Lung microvascular endothelial cell (primary cell): ENCODE measurements at places on chromosomes 5 and 9. TPM values are rescaled to one million over a fixed set of nuclear protein-coding genes. Genes with fewer than 3 reads are reported as not detected.

DNA sequence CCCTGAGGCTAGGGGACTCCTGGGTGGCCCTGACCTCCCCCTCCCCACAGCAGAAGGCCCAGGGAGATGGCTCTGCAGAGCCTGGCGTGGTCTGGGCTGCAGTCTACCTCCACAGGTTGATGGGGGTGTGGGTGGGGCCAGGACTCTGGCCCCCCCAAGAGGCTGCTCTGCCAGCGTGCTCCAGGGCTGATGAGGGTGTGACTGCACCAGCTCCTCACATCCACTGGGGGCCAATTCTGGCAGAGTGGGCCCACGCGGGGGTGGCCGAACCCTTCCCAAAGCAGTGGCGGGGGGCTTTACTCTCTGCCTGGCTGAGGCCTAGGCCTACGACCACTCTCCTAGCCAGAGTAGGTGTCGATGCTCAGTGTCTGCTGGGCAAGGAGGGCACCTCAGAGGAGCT, 28.0 kb upstream of the UBAC1 start:
- DNase-seq: no peak

DNA sequence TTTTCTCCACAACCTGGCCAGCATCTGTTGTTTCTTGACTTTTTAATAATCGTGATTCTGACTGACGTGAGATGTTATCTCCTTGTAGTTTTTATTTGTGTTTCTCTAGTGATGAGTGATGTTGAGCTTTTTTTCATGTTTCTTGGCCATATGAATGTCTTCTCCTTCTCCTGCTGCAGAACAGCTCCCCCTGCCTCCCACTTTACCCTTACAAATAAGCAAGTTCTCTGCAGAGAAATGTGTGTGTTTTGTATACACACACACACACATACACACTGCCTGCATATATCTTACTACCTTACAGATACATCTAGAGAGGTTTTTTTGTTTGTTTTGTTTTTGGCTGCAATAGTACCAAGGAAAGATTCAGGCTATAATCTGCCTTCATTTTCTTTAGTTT, 88.7 kb upstream of the PHF24 start:
- peak; percentile 27 for DNase-seq

GRCh38 chr5:59917121-59917520, 23.6 kb upstream of the PDE4D start:
- DNase-seq: no peak

DNA sequence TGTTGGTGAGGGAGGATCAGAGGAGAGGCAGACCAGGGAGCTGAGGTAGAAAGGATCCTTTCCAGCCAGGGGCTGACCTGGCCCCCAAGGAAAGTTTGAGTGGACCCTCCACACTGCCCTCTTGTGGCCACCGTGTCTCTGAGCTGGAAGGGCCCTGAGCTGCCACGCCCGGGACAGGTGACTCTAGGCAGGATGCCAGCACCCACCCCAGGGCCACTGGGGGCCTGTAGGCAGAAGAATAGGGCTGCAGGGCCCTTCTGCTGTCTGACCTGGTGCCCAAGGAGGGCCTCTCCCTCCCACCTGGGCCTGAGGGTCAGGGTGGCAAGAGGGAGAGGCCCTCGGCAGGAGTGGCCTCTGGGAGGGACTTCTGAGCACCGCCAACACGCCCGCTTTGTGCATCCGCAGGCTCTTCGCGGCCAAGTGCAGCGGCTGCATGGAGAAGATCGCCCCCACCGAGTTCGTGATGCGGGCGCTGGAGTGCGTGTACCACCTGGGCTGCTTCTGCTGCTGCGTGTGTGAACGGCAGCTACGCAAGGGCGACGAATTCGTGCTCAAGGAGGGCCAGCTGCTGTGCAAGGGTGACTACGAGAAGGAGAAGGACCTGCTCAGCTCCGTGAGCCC, 76.8 kb downstream of the LMX1B start:
- DNase-seq: peak; percentile 52

- DNase-seq: peak; percentile 89
Measured at GRCh38 chr5:80516826-80517225, 28.9 kb downstream of the FAM151B start.

- no peak for DNase-seq
Measured at GRCh38 chr5:68367717-68368116, 152.2 kb downstream of the PIK3R1 start.

GRCh38 chr9:19411316-19411715, 2.5 kb downstream of the ACER2 start:
- peak; percentile 76 for DNase-seq

- DNase-seq: no peak
Measured at GRCh38 chr9:8564960-8565359, 765.4 kb upstream of the DMAC1 start.

GRCh38 chr5:2168601-2169429, 286.1 kb upstream of the IRX4 start:
- no peak for DNase-seq

DNA sequence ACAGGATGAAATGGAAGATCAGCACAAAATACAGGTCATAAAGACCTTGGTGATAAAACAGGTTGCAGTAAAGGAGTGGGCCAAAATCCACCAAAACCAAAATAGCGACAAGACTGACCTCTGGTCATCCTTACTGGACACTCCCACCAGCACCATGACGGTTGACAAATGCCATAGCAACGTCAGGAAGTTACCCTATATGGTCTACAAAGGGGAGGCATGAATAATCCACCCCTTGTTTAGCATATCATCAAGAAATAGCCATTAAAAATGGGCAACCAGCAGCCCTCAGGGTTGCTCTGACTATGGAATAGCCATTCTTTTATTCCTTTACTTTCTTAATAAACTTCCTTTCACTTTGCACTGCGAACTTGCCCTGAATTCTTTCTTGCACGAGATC, 6.0 kb upstream of the NDUFB6 start:
- DNase-seq: no peak

- no peak for DNase-seq
Measured at GRCh38 chr9:87603854-87604490, 106.3 kb downstream of the DAPK1 start.

DNA sequence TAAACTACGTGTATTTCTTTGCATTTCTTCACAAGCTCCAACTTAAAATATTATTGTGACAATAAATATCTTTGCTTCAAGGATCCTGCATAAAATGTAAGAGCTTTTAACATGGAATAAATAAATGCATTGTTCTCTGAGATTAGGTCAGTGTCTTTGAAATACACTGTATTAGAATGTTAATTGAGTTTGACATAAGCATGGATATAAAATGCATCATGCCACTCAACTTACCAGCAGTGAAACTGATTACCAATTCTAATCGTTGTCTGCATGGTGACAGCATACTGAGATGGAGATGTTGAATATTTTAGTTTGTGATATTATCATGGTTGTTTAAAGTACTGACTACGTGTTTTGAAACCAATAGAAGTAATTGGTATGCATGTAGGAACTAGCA, 555.3 kb upstream of the ZNF608 start:
- DNase-seq: no peak

DNA sequence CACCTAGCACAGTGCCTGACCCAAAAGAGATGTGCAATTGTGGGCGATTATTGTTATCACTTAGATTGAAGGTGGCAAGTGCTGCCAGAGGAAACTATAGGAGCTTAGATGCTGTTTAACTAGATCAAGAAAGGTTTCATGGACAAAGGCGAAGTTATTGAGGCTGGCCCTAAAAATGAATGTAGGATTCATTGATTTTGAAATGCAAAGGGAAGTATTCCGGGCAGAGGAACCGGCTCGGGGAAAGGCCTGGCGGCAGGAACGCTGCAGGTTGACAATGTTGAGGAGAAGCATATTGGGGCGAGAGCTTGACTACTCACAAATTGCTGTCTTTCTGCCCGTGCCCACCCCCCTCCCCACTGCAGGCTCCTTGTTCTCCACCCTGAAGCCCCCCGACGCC, 37.4 kb upstream of the TTC1 start:
- DNase-seq: no peak

DNA sequence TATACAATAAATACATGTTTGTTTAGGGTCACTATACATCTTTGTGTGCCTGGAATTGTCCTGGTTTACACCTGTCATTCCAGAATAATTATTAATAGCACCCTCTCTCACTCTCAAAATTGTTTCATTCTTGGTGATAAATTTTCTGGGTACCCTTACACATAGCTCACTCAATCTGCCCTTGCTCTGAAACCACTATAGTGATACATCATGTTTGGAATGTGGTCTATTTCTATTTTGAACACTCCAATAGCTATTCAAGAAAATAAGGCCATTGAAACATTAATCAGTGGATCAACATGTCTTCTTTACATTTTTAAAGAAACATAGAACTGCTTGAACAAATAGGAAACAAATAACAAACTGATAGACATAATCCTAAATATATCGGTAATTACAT, 158.7 kb downstream of the ARRDC3 start:
- no peak for DNase-seq

DNA sequence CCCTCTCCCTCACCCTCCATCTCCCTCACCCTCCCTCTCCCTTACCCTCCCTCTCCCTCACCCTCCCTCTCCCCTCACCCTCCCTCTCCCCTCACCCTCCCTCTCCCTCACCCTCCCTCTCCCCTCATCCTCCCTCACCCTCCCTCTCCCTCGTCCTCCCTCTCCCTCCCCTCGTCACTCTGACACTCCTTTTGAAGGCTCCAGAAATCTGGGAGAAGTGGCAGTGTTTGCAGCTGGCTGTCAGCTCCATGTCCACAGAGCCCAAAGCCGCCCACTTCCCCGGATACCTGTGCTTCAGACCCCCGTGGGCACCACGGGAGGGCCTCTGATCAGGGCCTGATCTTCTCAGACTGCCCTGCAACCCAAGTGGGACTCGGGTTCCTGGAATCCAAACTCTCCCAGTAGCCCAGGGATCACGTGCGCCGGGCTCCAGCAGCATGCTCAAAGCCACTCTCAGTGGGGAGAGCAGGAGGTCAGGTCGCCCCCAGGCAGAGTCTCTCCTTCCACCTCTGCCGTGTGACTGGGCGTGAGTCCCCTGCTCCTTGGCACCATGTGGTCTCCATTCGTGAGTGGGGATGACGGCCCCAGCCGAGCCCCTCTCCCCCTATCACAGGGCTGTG, 33.1 kb downstream of the DBH start:
- no peak for DNase-seq

- no peak for DNase-seq
Measured at GRCh38 chr5:88452820-88453219, 184.2 kb upstream of the TMEM161B start.

DNA sequence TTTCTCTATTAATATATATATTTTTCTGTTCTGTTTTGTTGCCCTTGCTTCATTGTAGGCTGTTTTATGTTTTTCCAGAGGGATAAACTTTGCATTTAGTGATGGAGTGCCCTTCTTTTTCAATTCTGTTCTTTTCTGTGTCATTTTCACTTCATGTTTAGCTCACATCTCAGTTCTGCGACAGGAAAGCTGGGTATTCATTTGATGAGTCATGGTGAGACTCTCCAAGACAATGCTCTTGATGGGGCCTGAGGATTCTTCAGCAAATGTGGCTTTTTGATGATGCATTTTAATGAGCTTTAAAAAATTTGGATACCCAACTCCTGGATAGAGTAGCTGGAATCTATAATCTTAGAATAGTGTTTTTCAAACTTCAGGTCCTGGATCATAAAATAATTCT, 56.5 kb upstream of the SPATA31D4 start:
- DNase-seq: no peak

- no peak for DNase-seq
Measured at GRCh38 chr5:168790002-168790635, 211.0 kb upstream of the PANK3 start.

GRCh38 chr5:60710362-60710761, 10.4 kb upstream of the DEPDC1B start:
- no peak for DNase-seq

GRCh38 chr9:8278048-8278447, 478.5 kb upstream of the DMAC1 start:
- DNase-seq: no peak

- DNase-seq: peak; percentile 34
Measured at GRCh38 chr9:93582115-93582514, 5.7 kb downstream of the PHF2 start.

DNA sequence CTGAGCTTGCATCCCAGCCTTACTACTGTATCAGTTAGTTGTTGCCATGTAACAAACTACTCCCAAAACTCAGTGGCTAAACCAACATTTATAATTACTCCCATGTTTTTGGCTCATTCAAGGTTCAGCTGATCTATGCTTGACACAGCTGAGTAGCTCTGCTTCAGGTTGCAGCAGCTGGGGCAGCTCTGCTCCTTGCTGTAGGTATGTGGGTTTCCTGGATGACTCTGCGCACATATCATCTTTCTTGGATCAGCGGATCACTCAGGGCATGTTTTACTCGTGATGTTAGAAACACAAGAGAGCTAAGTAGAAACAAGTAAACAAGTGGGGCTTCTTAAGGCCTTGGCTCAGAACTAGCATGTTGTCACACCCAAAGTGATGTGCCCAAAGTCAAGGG, 15.1 kb downstream of the TEK start:
- DNase-seq: peak; percentile 38

MEF2C gene
- total RNA-seq: 91.5 and 122 TPM in 2 replicates

GEMIN5 gene
- 9.2 and 14.5 TPM in 2 replicates for total RNA-seq

EGFL7 gene
- total RNA-seq: 330 and 384 TPM in 2 replicates

EIF4EBP3 gene
- total RNA-seq: 0.87 and 1.2 TPM in 2 replicates

CD72 gene
- under 0.01 TPM in 1 of 2 replicates, not detected in the other for total RNA-seq

BTNL3 gene
- not detected in 2 replicates for total RNA-seq

NR2F1 gene
- 30.5 and 118 TPM in 2 replicates for total RNA-seq

GBA2 gene
- 42.5 and 54.0 TPM in 2 replicates for total RNA-seq
